ENCODE measurements at places on chromosomes 1 and 21.

GRCh38 chr1:236257216-236257615 is 24.5 kb downstream of the ERO1B start:
- DNase-seq = no peak

- no peak for DNase-seq
Observed at GRCh38 chr1:245776139-245776538, 621.4 kb downstream of the KIF26B start.

- DNase-seq = no peak
Observed at GRCh38 chr1:7852804-7853683, at the start of gene UTS2. UTS2 (minus strand) TSS chr1:7853065; CDS start chr1:7853003, 62 bp downstream.

DNA sequence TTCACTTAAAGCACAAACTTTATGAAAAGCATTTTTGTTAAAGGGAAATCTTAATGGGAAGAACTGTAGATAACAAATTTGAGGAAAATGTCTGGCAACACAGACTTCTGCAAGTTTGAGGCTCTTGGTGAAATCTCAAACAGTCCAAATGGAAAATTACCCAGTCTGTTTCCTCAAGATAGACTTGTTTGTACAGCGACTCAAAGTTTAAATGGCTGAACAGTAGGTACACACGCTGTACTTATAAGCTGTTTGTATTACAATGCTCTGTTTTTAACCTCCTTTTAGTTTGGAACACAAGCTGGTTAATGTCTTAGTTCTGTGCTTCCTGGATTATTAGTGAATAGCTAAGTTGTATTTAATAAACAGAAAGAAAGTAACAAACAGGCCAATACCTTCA is 217.1 kb downstream of the NFIA start:
- DNase-seq = no peak

- DNase-seq = peak; percentile 31
Observed at GRCh38 chr1:30822966-30823581, 65.5 kb upstream of the LAPTM5 start.

DNA sequence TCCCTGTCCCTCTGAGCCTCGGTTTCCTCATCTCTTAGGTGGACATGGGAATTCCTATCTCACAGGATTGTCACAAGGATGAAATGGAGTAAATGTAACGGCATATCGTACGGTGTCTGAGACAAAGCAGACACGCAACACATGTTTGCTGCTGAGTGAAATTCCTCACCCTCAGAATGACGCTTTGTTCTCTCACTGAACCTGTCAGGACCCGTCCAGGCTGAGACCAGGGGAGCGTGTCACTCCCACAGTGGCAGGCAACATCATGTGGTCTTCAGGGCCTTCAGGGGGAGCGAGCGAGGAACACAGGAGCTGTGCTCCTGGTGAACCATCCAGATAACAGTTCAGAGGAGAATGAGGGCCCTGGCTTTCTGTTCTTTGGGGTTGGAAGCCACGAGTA is 74.2 kb downstream of the TOMM20 start:
- DNase-seq = no peak

GRCh38 chr1:224499204-224499603 is 64.6 kb upstream of the WDR26 start:
- no peak for DNase-seq

All from activated CD8-positive, alpha-beta T cell treated with anti-CD3 and anti-CD28 coated beads, Interleukin-2, amount 10 ng/mL, durations not matched to agents 7 days and 5 days (primary cell).